Astrocyte of the cerebellum (primary cell): ENCODE measurements at places on chromosomes 13 and 19.
A peak's percentile ranks its signal among the peaks of the same experiment; 100 is the strongest.

DNA sequence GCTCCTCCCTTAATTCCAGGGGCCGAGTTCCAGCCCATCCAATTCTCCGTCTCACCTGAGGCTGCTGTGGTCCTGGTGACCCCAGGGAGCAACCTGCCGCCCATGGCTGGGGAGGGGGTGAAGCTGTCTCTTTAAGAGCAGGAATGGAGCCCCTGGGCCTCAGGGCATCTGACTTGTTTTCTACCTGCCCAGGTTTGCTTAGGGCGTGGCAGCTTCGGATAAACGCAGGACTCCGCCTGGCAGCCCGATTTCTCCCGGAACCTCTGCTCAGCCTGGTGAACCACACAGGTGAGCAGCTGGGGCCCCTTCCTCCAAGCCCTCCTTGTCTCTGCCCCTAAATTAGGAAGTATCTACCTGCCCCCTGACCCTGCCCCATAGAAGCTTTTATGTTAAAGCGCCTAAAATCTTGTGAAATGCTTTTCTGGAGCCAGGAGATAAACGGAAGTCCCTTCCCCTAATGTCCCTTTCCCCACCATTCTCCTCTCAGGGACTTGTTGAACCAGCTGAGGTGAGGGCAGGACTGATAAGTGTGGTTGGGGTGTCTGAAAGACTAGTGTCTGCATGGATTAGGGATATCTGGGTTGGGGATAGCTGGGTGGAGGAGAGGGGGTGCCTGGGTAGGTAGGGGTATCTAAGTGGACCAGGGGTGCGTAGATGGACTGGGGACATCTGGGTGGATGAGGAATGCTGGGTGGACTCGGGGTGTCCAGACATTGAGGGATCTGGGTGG is 614 bp downstream of the FXYD3 start:
- no peak for DNase-seq

DNA sequence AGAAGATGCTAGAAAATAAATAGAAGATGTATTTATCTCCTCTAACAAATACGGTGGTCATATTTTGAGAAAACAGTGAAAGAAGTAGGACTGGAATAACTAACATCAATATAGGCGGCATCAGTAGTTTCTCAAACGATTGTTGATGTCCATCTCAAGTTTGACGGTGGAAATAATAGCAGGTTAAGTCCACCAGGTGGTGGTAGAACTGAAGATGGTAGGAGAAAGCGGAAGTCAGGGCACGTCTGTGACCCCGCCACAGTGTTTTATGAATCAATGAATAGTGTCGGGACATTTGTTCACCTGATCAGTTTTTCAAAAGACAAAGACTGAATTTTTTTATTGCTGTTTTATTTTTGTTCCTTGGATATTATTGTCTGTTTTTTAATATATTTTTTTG is 706.4 kb upstream of the SLC10A2 start:
- no peak for DNase-seq

DNA sequence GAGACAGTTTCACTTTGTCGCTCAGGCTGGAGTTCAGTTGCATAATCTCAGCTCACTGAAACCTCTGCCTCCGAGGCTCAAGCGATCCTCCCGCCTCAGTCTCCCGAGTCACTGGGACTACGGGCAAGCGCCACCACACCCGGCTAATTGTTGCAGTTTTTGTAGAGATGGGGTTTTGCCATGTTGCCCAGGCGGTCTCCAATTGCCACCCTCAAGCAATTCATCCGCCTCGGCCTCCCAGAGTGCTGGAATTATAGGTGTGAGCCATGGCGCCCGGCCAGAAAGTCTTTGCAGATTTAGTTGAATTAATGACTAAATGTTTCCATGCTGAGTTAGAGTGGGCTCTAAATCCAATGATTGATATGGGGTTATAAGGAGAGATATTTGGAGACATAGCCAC is 4.5 kb upstream of the CADM4 start:
- no peak for DNase-seq

GRCh38 chr19:4186087-4186993 is 3.9 kb downstream of the ANKRD24 start:
- peak; percentile 23 for DNase-seq

DNA sequence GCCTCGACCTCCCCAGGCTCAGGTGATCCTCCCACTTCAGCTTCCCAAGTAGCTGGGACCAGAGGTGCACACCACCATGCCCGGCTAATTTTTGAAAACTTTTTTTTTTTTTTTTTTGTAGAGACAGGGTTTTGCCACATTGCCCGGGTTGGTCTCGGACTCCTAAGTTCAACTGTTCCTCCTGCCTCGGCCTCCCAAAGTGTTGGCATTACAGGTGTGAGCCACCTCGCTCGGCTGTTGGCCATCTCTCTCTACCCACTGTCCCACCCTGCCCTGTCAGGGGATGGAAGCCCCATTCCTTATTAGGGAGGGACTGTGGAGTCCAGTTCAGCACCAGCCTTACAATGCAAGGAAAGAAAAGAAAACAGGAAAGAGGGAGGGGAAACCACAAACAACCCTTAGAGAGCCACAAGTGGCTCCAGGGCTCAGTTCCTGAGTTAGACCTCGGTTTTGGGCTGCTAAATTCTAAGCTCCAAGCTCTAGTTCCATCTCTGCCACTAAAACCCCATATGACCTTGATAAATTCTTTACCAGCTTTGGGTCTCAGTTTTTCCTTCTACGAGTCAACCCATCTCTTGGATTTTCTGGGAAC is 31.7 kb downstream of the ACTL9 start:
- no peak for DNase-seq

- no peak for DNase-seq
These were observed 2.8 kb upstream of the USF2 start for GRCh38 chr19:35265900-35266519.

- peak; percentile 40 for DNase-seq
These were observed 5.3 kb upstream of the GPR4 start for GRCh38 chr19:45607071-45608029.

DNA sequence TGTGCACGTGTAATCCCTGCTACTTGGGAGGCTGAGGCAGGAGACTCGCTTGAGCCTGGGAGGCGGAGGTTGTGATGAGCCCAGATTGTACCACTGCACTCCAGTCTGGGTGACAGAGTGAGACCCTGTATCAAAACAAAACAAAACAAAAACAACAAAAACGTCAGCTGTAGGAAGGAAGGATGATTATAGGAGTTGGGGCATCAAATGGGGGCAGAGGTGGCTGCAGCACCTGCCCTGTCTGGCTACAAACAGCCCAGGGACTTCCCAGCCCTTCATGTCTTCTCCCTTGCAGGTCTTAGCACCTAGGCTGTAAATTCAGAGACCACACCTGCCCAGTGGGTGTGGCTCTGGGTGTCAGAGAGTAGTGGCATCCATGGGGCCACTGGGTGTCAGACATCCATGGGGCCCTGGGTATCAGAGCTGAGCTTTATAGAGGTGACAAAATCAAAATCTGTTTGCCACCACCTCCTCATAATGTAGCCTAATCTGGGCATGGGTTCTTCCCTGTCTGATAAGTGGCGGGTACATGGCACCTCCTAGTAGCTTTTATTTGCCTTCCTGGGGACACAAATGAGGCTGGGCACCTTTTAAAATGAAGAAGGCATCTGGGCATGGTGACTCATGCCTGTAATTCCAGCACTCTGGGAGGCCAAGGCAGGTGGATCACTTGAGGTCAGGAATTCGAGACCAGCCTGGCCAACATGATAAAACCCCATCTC is 4.7 kb upstream of the B3GNT3 start:
- DNase-seq, result no peak

DNA sequence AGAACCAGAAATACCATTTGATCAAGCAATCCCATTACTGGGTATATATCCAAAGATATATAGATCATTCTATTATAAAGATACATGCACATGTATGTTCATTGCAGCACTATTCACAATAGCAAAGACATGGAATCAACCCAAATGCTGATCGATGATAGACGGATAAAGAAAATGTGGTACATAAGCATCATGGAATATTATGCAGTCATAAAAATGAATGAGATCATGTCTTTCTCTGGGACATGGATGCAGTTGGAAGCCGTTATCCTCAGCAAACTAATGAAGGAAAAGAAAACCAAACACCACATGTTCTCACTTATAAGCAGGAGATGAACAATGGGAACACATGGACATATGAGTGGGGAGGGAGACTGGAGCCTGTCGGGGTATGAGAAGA is 1540.9 kb upstream of the MIR17HG start:
- DNase-seq, result no peak

DNA sequence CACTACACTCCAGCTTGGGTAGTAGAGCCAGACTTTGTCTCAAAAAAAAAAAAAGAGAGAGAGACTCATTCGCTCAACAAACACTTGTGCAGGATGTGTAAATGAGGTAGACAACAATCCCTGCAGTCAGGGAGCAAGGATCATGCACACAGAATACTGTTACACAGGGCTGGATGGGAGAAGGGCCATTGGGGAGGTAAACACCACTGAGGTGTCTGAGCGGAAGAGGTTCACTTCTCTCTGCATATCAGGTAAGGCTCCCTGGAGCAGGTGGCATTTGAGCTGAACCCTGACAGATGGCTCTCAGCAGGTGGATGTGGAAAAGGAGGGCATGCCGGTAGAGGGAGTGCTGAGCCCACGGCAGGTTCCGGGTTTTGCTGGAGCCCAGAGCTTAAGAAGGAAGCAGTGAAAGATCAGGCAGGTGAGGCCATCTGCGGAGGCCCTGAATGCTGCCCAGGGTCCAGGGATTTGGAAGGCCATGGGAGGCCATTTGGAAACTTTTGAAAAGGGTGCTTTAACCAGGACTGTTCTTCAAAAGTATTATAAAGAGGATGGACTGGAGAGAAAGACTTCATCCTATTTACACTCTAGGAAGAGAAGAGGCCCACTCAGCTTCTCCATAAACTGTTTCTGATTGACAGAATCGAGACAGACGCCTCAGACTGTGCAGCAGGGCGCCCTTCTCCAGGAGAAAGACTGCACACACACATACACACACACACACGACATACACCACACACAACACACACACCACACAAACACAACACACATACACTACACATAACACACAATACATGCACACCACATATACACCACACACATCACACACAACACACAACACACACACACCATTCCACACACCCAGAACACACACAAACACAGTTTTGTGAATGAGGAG is 199.4 kb downstream of the USP12 start:
- no peak for DNase-seq

GRCh38 chr13:42628666-42629065 is 54.7 kb downstream of the TNFSF11 start:
- no peak for DNase-seq

DNA sequence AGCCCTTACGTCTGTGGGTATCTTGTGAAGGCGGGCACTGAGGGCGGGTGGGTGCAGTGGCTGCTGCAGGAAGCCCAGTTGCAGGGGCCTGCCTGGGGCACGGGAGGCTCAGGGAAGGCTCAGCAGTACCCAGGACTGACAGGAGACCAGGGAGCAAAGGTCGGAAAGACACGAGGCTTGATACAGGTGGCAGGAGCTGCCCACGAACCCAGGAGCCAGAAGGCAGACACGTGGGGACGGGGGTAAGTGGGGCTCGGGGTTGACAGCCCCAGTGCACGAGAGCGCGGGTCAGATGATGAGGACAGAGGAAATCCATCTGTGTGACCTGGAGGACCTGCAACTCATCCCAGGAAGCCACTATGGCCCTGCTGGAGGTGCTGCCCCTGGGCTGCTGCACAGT is 25.3 kb downstream of the ELAVL1 start:
- no peak for DNase-seq

- no peak for DNase-seq
These were observed 1.8 kb downstream of the FXYD1 start for GRCh38 chr19:35140207-35140961.

- no peak for DNase-seq
These were observed 41.6 kb downstream of the MYO9B start for GRCh38 chr19:17116996-17117702.

DNA sequence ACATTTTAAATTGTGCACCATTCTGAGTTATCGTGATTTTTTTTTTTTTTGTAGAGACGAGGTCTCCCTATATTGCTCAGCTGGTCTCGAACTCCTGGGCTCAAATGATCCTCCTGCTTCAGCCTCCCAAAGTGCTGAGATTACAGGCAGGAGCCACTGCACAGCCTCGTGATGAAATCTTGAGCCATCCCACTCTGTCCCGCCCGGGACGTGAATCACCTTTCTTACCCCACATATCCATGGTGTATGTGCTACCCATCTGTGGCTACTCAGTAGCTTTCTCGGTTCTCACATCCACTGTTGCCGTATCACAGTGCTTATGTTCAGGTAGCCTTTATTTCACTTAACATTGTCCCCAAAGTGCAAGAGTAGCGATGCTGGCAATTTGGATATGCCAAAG is 26.5 kb downstream of the PAK4 start:
- DNase-seq, result no peak

DNA sequence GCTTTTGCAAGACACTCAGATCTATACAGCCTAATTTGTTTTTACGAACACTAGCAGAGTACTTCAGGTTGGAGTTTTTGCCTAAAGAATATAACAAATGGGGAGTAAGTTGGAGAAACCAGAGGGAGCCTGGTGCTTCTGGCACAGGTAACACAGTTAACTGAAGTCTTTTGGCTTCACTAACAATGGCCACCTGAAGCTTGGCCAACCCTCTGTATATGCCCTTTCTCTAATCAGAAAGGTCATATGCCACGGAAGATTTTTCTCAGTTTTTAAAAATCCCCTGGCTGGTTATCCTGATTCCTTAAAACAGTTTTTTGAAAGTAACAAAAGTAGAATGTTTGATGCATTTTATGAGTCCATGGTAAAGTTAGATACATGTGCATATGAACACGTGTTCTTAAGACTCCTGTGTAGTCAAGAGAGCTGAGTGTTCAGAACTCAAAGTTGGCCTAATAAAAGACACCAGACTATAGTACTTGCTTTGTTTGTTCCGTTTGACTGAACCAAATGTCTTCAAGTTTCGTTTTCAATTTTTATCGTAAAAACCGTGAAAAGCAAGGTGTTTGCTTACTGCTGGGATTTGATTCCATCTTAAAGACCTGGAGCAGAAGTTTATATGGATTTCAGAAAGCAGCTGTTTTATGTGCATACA is 137.5 kb downstream of the KCNRG start:
- DNase-seq, result no peak

DNA sequence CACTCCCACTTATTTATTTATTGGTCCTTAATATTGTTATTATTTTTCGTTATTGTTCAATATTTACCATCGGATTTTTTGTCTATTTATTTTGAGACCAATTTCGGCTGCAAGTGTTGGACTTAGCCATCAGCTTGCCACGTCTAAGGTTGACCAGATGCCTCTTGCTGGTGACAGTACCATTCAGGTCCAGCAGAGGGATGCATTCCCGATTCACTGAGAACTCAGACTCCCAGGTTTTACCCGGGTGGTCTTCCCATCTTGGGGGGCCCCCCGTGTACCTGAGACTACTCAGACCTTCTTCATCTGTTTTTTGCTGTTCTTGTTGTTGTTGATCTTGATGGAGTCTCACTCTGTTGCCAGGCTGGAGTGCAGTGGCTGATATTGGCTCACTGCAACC is 1435.2 kb downstream of the UQCRFS1 start:
- no peak for DNase-seq

DNA sequence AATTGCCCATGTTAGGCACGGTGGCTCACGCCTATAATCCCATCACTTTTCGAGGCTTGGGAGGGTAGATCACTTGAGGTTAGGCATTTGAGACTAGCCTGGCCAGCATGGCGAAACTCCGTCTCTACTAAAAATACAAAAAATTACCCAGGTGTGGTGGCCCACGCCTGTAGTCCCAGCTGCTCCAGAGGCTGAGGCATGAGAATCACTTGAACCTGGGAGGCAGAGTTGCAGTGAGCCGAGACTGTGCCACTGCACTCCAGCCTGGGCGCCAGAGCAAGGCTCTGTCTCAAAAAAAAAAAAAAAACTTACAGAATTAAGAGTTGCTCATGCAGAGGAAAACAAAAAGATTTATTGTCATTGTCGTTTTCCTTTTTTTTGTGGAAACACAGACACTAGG is 3.4 kb upstream of the PSMC4 start:
- DNase-seq, result no peak

- no peak for DNase-seq
These were observed 691 bp upstream of the OLFM2 start for GRCh38 chr19:9937001-9937411.
